ENCODE measurements at places on chromosomes 2 and 18.
A peak's percentile ranks its signal among the peaks of the same experiment; 100 is the strongest.

DNA sequence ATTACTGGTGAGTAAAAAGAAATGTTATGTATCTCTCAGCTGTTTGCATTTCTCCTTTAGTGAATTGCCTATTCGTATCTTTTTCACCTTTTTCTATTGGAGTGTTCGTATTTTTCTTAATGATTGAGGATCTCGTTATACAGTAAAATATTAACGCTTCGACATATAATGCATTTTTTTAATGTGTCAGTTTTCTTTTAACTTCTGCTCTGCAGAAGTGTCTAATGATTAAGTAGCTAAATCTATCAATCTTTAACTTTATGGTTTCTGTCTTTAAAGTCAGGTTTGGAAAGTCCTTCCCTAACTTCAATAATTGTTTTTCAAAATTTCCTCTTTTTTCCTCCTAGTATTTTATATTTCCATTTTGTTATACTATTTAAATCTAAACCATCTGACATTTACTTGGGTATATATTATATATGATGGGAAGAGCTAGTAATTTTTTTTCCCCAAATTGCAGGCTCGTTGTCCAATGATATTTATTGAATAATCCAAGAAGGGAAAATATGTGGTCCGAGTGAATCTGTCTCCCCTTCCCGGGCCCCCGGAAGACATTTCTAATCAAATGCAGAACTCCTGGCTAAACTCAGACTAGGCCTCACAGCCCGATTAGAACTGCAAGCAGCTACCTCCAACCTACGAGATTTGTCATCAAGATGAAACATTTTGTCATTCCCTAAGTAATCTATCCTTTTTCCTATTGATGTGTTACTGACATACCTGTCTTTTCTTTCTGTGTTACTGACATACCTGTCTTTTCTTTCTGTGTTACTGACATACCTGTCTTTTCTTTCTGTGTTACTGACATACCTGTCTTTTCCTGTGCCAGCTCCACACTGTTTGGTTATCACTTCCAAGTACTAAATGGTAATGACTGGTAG lies 17.2 kb downstream of the PCBP1 start:
- DNase-seq, result peak; percentile 3

- DNase-seq, result no peak
These were observed 112.5 kb downstream of the MREG start for GRCh38 chr2:215900843-215901242.

DNA sequence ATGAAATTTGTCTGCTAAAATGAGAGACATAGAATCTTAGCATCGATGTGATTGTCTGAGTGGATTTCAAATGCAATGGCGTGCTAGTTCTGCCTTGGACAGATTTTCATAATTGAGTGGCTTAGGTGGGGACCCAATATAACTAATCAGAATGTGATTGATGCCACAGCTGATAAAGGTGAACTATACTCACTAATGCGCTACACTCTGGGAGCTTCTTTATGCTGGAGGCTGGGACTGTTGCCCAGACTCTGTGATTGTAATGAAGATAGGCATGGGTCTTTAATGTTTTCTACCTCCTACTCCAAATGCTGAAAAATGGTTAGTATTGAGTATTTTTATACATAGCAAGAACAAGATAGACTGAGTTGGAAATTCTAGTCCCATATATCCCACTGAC lies 339.5 kb upstream of the SLC39A10 start:
- no peak for DNase-seq

- DNase-seq, result no peak
These were observed 93.6 kb downstream of the FTCDNL1 start for GRCh38 chr2:199757233-199757870.

GRCh38 chr2:227616631-227617030 lies 667 bp upstream of the SCYGR4 start:
- DNase-seq, result no peak

- no peak for DNase-seq
These were observed 206.9 kb upstream of the FAM98A start for GRCh38 chr2:33806041-33806440.

GRCh38 chr18:13511961-13512577 lies 214.3 kb downstream of the FAM210A start:
- no peak for DNase-seq
